ENCODE measurements at places on chromosomes 12 and 14.

- no peak for DNase-seq
These were observed 4.4 kb downstream of the ZBTB42 start for GRCh38 chr14:104805326-104805678.

DNA sequence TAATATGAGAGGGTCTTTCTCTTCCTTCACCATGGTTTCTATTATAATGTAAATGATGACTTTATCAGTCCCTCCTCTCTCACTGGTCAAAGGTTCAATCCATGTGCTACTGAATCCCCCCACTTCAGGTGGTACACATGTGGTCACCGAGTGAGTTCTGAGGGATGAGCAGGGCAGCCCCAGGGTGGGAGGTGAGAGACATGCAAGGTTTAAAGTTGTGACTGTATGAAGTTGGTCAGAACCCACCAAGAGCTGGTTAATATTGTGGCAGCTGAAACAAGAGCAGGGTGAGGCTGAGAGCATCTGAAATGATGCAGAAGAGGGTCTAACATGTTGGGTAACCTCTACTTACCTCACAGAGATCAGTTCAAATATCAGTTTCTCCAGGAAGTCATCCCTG, 444.7 kb upstream of the FBXO33 start:
- no peak for DNase-seq

- no peak for DNase-seq
These were observed 205.2 kb upstream of the EEA1 start for GRCh38 chr12:93134175-93134890.

GRCh38 chr12:120006258-120006975, 17.4 kb downstream of the BICDL1 start:
- no peak for DNase-seq

- DNase-seq: no peak
These were observed 10.4 kb downstream of the MTA1 start for GRCh38 chr14:105430042-105430441.

DNA sequence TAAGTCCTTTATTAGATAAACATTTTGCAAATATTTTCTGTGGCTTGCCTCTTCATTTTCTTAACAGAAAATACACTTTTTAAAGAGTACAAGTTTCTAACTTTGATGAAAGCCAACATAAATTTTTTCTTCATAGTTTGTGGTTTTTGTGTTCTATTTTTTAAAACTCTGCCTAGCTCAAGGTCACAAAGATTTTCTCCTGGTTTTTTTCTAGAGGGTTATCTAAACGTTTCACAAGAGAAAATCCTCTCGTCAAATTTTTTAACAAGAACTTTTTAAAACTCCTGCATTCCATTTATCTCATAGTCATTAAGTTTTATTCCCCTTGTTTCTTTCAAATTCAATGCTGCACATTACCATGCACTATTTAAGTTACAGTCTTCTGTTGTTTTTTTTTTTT, 8.2 kb downstream of the AREL1 start:
- no peak for DNase-seq

DNA sequence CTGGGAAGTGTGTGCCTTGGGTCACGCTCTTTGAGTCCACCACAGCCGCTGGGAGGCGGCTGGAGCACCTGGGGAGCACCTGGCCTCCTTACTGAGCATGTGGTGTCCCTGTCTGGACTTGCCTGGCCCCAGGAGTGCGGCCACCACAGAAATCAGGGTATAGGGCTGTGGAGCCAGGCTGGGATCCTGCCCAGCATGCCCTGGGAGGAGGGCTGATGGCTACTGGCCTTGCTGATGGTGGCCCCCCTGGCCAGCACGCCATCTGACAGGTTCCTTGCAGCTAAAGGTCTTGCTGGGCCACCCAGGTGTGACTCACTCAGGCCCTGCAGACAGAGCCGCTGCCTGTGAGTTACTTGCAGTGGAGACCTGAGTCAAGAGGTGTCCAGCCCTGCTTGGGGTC, 6.0 kb downstream of the ULK1 start:
- peak; percentile 33 for DNase-seq

GRCh38 chr12:24554612-24555295, 394.1 kb downstream of the BCAT1 start:
- peak; percentile 62 for DNase-seq

Measured in NCI-H510A (cell line).